ENCODE measurements at places on chromosomes 5 and 9. TPM values are rescaled to one million over a fixed set of nuclear protein-coding genes. Genes with fewer than 3 reads are reported as not detected.

The SPINK13 gene
- not detected for total RNA-seq

The CACNA1B gene
- total RNA-seq: not detected

The CDC23 gene
- total RNA-seq: 56.1 TPM

The LCN12 gene
- total RNA-seq: not detected

The SYK gene
- total RNA-seq: 0.68 TPM

The PDZD2 gene
- total RNA-seq: 0.87 TPM

The GOLPH3 gene
- total RNA-seq: 44.5 TPM

The ANKRD34B gene
- not detected for total RNA-seq

The TMEM174 gene
- total RNA-seq: not detected

The FLT4 gene
- 0.31 TPM for total RNA-seq

The BSPRY gene
- not detected for total RNA-seq

The CAMK4 gene
- 28.0 TPM for total RNA-seq

The TRIO gene
- 162 TPM for total RNA-seq

The PLK2 gene
- total RNA-seq: 283 TPM

The SLC1A3 gene
- total RNA-seq: 27.1 TPM

GRCh38 chr5:65828022-65828896, 98.1 kb upstream of the ERBIN start:
- DNase-seq: no peak

- DNase-seq: no peak
Measured at GRCh38 chr5:39432696-39433530, 8.1 kb upstream of the DAB2 start.

DNA sequence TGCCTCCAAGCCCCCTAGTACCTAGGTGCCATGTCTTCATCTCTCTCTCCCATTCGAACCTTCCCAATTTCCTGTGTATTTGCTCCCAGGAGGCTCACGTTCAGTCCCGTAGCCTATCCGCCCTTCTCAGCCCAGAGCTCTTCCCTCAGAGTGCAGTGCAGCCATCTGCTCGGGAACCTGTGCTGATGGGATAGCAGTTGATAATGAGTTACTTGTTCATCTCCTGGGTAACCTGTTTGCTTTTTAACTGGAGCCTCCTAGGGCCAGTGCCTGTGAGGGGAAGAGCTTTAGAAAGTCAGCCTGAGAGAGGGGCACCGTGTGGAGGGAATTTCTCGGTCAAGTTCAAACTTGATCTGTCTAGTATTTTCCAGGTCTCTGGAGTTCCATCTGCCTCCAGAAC, 229.8 kb upstream of the IL12B start:
- no peak for DNase-seq

GRCh38 chr9:21316860-21317259, 11.7 kb upstream of the IFNA5 start:
- DNase-seq: no peak

GRCh38 chr9:69649566-69650250, 22.5 kb downstream of the APBA1 start:
- DNase-seq: no peak

GRCh38 chr5:167290478-167290877, 1001.0 kb upstream of the WWC1 start:
- no peak for DNase-seq

- DNase-seq: peak; percentile 89
Measured at GRCh38 chr9:70466976-70467561, 52.6 kb upstream of the KLF9 start.

DNA sequence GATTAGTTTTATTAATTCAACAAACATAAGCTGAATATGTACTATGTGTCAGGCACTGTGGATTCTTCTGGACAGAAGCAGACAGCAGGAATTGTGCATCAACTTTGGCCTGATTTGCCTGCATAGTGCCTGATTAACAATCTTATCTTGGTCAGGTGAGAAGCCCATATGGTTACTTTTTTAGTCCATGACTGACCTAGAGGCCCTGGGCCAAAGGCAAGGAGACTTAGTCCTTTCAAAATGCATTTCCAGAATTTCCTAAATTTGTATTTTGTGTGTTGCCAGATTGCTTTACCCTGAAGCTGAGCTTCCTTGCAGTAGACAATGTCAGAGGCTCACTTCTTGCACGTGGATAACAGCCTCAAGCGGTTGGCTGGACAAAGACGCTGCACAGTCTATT, 286.7 kb downstream of the SPOCK1 start:
- DNase-seq: no peak

DNA sequence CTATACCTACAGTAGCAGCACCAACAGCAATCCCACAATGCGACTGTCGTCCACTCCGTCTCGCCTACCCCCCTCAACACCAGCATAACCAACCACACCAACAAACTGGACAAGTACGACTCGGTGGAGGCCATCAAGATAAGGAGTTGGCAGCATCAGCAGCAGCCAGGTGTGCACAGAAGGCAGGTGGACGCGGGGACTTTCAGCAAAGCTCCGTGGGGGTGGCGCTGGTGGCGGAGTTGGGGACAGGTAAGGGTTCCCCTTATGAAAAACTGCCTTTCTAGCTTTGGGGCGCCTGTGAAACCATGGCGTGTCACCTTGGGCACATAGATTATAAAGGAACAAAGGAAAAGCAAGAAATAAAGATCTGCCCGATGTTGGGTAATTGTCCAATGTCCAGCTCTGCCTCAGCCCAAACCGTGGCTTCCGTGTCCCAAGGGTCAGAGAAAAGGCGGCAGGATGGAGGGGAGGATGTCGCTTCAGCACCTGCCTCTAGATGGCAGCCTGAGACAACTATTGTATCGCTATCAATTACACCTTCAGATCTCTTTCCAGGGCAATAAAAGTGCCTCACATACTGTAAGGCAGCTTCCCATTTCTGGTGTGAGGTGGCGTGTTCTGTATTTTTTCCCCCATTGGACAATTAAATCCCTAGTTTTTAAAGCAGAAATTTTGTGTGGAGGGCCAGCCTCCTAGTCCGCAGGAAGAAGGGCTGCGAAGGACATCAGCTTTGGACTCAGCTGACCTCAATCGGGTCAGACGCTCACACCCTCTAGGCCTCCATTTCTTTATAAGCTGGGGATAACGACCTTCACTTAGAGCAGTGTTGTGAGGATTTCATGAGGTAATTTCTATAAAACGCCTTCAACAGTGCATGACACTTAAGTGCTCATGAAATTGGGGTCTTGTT, 58.8 kb downstream of the MTRR start:
- peak; percentile 65 for DNase-seq

DNA sequence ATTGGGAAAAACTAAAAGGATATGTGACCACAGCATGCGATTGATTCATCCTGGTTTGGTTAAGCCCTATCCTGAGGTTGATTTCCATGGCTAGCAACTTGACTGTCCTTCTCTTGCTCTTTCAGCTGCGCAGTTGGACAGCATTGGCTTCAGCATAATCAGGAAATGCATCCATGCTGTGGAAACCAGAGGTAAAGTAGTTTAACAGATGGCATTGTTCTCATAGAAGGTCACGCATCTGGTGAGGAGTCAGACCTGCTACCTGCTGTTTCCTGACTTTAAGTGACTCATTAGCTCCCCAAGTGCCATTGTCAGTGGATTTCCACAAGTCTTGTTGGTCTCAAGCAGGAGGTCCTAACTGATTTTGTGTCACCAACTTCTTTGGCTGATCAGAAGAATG, 266.9 kb downstream of the ARHGAP26 start:
- DNase-seq: peak; percentile 78

- DNase-seq: peak; percentile 92
Measured at GRCh38 chr9:35798658-35799374, 7.4 kb downstream of the NPR2 start.

GRCh38 chr9:26779062-26779461, 113.5 kb downstream of the CAAP1 start:
- peak; percentile 41 for DNase-seq

DNA sequence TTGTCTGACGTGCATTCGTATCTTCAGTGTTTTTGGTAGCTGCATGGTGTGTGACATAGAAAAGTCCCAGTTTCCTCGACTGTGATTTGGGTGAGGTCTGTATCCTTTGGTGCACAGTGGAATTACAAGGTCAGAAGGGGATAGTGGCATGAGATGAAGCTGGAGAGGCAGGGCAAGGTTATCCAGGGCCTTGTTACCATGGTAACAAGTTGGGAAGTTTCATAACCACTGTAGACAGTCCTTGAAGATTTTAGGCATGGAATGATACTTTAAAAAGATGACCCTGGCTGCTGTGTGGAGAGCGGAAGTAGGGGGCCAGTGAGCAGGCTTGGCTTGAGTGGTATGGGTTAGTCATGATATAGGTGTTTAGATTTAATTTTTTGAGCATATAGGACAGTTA, 11.9 kb downstream of the EHMT1 start:
- DNase-seq: no peak

GRCh38 chr9:14961372-14962068, 51.3 kb upstream of the FREM1 start:
- DNase-seq: peak; percentile 15

DNA sequence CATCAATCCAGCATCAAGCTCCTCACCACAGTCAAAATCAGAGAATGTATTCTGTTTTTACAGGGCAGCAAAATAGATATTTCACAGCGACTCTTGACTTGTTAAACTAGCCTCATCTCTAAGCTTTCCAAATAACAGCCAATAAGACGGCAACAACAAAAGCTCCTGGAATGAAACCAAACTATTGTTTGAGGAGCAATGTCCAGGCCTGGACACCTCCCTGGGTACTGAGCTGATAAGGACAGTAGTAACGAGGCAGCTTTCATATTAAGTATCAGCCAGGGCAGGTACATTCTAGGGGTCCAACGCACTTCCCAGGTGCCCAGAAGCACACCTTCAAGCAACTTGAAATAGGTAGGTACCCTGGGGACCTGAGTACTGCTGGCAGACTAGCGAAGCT, 260.3 kb downstream of the ENC1 start:
- no peak for DNase-seq

- DNase-seq: no peak
Measured at GRCh38 chr9:78167356-78167755, 68.5 kb upstream of the CEP78 start.

DNA sequence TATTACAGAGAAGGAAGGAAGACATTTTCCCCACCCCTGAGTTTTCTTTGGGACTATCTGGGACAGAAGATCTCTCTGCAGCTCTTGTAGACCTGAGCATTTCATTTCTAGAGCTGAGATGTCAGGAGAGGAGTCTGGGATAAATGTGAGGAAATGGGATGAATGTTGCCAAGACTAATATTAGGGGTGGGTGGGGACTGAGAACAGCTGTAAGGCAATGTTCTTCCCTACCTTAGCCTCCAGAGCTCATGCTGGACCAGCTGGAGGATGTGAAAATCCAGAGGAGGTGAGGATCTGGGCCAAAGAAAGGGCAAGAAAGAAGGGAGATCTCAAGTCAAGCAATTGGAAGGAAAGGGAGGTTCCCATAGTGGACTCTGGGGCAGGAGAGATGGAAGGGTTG, 23.1 kb upstream of the FOXD1 start:
- DNase-seq: no peak

DNA sequence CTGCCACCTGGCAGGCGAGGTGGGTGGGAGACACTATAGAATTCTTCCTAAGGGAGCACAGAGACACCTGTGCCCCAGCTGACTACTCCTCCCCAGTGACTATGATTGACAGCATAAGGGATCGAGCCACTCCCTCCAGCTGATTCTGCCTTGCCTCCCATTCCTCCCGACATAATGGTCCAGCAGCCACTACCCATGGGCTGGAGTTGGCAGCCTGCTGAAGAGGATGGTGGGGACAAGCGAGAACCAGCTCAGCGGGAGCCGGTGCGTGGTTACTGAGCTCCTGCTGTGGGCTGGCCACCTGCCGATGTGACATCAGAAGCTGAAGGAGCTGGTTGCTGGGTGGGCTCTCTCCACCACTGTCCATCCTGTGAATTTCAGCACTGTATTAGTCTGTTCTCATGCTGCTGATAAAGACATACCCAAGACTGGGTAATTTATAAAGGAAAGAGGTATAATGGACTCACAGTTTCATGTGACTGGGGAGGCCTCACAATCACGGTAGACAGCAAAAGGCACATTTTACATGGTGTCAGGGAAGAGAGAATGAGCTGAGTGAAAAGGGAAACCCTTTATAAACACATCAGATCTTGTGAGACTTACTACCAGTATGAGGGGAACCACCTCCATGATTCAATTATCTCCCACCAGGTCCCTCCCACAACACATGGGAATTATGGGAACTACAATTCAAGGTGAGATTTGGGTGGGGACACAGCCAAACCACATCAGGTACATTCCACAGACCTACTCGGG, 12.1 kb upstream of the NCS1 start:
- no peak for DNase-seq

- DNase-seq: no peak
Measured at GRCh38 chr5:4081466-4081865, 485.8 kb downstream of the IRX1 start.

GRCh38 chr9:85600675-85601263, 141.0 kb downstream of the AGTPBP1 start:
- no peak for DNase-seq

- no peak for DNase-seq
Measured at GRCh38 chr9:92482329-92482728, at the start of gene ASPN. Gene ASPN (minus strand): TSS chr9:92482506.

- no peak for DNase-seq
Measured at GRCh38 chr9:112864982-112865381, 25.7 kb downstream of the SLC46A2 start.

DNA sequence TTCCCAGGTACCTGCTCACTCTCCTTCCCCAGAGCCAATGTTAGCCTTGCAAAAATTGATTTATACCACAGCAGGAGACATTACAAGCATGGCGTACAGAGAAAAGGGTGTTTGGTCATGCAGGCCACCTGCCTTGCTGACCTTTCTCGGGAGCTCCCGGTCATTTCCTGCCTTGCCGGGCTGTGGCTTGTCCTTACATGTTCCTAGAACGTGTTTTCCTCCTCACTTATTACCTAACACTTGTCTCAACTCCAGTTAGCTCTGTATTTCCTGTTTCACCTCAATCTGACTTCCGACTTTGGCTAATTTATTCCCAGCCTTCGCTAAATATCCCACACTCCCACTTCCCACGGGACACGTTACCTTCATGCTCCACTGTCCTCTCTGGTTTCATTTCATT, 282.5 kb downstream of the ICE1 start:
- peak; percentile 37 for DNase-seq

- DNase-seq: no peak
Measured at GRCh38 chr9:136990242-136990911, 1.8 kb upstream of the PAXX start.

GRCh38 chr5:178232124-178232919, at the start of gene PHYKPL:
Gene PHYKPL (minus strand): TSS chr5:178232802. CDS start chr5:178232550, 252 bp downstream.
- DNase-seq: peak; percentile 62

DNA sequence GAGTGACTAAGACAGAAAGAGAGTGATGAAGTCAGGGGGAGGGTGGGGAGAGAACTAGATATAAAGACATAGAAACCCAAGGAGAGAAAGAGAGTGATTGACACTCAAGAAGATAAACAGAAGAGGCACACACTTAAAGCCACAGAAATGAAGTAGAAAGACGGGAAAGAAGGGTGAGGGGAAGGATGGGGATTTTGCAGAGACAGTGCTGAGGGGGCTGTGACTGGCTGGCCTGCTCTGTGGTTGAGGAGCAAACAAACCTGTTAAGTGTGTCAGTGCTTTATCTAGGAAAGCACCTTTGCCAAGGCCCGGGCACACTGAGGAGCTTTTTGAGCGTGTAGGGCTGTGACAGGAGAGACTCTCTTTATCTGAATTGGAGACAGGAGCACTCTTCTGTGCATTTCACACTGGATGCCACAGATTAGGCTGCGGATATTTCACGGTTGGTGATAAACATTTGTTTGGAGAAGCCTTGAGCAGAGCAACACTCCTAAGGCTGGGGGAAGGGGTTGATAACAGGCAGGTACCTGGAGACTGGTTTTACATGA, 109.1 kb downstream of the DOCK2 start:
- DNase-seq: no peak

GRCh38 chr9:133889584-133890301, 102.4 kb downstream of the VAV2 start:
- peak; percentile 48 for DNase-seq

GRCh38 chr9:75039801-75040200, 11.7 kb upstream of the CARNMT1 start:
- no peak for DNase-seq

GRCh38 chr9:125304273-125304672, 42.6 kb downstream of the GAPVD1 start:
- DNase-seq: no peak
